Dermis microvascular lymphatic vessel endothelial cell (primary cell): ENCODE measurements at places on chromosomes 3 and 15.

- no peak for DNase-seq
Observed at GRCh38 chr15:74123131-74123429, 7.3 kb upstream of the ISLR2 start.

GRCh38 chr3:86998569-86998968, 7.6 kb upstream of the VGLL3 start:
- no peak for DNase-seq

DNA sequence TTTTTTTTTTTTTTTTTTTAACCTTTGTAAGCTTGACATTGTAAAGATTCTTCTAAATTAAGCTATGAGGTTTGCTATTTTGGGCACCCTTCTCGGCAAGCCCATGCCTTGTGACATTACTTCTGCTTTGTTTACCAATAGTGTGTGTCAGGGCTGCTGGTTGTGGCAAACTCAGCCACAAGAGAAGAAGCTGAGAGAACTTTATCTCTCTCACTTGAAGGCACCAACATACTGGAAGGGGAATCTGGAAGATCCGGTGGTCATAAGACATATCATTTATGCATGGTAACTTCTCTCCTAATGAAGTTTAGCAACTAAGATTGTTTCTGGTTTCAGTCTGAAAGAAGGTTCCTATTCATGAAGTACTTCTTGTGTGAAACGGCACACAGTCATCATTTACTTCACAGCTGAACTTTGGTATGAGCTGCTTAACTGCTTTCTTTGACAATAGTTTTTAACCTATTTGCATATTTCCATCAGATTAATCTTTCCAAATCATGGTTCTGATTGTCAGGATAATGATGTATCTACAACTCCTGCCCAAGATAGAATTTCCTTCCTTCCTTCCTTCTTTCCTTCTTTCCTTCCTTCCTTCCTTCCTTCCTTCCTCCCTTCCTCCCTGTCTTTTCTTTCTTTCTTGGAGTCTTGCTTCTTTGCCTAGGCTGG, 189.3 kb downstream of the NFKBIZ start:
- no peak for DNase-seq

GRCh38 chr3:39181408-39182335, 10.7 kb downstream of the XIRP1 start:
- DNase-seq: no peak

DNA sequence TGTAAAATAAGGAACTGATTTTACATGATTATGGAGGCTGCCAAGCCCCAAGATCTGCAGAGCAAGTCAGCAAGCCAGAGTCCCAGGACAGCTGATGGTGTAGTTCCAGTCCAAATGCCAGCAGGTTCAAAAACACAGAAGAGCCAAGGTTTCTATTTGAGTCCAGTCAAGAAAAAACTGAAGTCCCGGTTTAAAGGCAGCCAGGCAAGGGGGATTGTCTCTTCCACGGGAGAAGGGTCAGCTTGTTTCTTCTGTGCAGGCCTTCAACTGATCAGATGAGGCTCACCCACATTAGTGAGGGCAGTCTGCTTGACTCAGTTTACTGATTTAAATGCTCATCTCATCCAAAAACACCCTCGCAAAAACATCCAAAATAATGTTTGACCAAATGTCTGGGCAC, 246.2 kb downstream of the PLCL2 start:
- no peak for DNase-seq

- DNase-seq: no peak
Observed at GRCh38 chr15:83057696-83058376, 9.2 kb downstream of the BTBD1 start.

- no peak for DNase-seq
Observed at GRCh38 chr3:10162185-10162584, 2.5 kb upstream of the IRAK2 start.

DNA sequence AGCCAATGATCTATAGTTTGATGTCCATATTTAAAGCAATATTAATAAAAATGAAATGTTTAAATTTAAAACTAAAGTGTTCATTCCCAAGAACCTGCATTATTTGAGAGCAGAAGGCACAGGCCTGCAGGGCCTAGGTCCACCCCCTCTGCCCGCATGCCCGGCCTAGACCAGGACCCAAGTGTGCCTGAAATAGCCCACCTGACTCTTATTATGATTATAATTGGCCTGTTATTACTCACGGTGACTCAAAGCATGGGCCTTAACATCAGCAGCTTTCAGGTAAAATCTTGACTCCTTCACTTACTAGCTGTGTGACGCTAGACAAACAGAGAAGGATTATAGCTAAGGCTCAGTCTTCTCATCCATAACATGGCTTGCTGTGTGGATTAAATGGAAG, 128.8 kb downstream of the PLCL2 start:
- DNase-seq: no peak

GRCh38 chr3:3559786-3560185, 239.4 kb upstream of the LRRN1 start:
- no peak for DNase-seq

GRCh38 chr3:53188720-53189119, 27.7 kb downstream of the PRKCD start:
- DNase-seq: no peak

GRCh38 chr3:184508938-184509337, 52.6 kb upstream of the EPHB3 start:
- no peak for DNase-seq

- DNase-seq: no peak
Observed at GRCh38 chr15:95368191-95368590, 962.3 kb upstream of the NR2F2 start.

GRCh38 chr3:191334346-191334893, 4.1 kb upstream of the UTS2B start:
- DNase-seq: no peak

GRCh38 chr3:129697229-129697969, 90.9 kb upstream of the PLXND1 start:
- no peak for DNase-seq

DNA sequence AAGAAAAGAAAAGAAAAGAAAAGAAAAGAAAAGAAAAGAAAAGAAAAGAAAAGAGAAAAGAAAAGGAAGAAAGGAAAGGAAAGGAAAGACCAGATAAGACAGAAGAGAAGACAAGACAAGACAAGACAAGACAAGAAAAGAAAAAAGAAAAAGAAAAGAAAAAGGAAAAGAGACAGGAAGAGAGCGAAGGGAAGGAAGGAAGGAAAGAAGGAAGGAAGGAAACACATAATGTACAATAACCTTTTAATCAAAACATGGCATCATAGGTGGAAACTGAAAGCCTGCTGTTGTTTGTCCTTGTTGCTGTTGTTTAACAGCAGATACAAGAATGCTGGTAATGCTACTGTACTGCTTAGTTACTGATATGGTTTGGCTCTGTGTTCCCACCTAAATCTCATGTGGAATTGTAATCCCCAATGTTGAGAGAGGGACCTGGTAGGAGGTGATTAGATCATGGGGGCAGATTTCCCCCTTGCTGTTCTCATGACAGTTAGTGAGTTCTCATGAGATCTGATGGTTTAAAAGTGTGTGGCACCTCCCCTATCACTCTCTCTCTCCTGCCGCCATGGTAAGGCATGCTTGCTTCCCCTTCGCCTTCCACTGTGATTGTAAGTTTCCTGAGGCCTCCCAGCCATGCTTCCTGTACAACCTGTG, 67.3 kb downstream of the MCF2L2 start:
- DNase-seq: no peak

DNA sequence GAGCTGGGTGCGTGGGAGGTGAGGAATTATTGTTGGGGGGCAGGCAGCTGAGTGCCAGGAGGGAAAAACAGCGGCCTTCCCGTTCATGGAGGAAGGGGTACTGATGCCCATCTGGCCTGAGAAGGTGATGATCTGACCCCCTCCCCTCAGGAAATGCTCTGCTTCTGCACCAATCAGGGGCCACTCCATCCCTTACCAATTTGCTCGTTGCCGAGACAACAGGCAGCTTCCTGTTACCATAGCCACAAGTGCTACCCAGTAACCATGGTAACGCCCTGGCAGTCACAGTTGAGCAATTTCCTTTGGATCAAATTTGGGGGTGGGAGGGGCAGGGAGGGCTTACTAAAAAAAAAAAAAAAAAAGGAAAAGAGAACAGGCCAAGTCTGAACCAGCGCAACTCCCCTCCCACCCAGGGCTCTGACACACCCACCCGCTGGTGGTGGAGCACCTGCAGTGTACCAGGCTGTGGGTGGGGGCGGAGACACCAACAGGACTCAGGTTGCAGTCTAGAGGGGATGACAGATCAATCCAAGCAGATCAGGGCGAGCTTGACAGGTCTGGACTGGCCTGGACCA, 13.7 kb downstream of the CELF6 start:
- peak; percentile 37 for DNase-seq

- DNase-seq: peak; percentile 67
Observed at GRCh38 chr15:47756872-47757271, 39.6 kb downstream of the SEMA6D start.

- no peak for DNase-seq
Observed at GRCh38 chr3:162764808-162765071, 1268.1 kb downstream of the OTOL1 start.

- no peak for DNase-seq
Observed at GRCh38 chr15:73038220-73038619, 14.0 kb upstream of the NEO1 start.

DNA sequence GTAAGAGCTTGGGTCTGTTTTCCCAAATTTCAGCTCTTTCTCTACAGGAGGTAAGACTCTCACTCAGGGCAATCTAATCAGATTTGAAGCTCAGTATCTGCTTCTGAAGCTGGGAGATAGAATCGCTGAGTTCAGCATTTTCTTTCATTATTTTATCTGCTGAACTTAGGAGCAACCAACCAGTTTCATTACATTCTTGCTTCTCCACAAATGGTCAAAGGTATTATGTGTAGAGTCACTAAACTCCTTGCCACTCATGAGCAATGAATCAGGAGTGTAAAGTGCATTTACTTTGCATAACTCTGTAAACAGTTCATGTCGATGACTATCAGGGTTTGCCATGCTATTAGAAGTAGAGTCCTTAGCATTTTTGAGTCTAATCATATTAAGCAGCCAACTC, 249.4 kb downstream of the CHL1 start:
- no peak for DNase-seq

DNA sequence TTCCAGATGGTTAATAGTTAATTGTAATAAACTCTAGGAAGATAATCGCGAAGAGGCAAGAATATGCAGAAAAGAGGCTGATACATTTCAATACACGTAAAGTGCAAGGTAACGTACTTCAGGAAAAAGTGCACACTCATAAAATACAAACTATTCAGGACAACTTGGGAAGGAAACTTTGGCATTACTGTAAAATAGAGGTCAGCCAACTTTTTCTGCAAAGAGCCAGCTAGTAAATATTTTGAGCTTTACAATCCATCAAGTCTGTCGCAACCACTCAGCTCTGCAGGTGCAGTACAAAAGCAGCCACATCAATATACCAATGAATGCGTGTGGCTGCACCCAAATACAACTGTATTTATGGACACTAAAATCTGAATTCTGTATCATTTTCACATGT, 51.6 kb upstream of the THUMPD3 start:
- no peak for DNase-seq

- no peak for DNase-seq
Observed at GRCh38 chr15:51444112-51444511, 102.7 kb downstream of the GLDN start.

DNA sequence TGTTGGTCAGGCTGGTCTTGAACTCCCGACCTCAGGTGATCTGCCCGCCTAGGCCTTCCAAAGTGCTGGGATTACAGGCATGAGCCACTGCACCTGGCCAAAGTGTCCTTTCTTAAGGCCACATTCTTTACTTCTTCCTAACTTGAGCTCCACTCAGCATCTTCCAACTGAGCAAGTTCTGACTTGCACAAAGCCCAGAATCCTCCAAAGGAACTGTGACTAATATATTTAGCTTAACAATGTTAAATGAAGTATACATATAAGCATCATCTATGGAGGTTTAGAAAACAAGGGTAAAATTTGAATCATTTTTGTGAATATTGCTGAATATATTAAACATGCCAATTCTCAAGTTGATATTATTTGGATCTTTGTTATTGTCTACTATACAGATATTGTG, 93.7 kb downstream of the SHQ1 start:
- DNase-seq: no peak

DNA sequence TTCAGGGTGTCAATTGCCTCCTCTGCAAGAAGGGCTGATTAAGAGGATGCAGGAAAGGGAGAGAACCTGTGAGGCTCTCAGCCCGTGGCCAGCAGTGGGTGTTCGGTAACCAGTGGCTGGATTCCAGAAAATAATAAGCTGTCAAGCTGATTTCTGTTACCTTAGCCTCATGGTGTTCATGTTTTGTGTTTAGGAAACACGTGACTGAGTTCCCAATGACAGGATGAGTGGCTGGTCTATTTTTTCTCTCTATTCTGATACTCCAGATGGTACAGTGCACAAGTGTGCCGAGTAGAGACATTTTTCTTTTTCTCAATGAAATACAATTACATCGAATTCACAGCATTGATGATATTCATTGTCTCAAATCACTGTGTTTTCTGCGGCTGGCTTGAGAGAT, 43.6 kb downstream of the EDEM1 start:
- no peak for DNase-seq

DNA sequence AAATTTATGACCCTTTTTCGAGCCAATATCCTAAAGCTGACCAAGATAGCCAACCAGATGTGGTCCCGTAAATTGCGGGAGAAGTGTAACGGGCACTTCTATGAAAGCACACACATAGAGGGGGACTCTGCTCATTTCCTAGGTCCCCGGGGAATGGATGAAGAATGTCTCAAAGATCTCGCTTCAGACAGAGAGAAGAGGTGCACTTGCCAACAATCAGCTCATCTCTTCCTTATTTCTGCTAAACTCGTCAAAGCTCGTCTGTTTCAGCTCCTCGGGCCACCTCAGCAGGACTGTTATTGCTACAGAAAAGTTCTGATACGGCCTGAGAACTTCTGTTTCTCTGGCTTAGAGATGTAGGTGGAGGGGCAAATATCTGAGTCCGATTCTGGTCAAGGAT, 71.8 kb downstream of the TM2D3 start:
- no peak for DNase-seq

- no peak for DNase-seq
Observed at GRCh38 chr15:66163553-66163952, 90.0 kb downstream of the MEGF11 start.

DNA sequence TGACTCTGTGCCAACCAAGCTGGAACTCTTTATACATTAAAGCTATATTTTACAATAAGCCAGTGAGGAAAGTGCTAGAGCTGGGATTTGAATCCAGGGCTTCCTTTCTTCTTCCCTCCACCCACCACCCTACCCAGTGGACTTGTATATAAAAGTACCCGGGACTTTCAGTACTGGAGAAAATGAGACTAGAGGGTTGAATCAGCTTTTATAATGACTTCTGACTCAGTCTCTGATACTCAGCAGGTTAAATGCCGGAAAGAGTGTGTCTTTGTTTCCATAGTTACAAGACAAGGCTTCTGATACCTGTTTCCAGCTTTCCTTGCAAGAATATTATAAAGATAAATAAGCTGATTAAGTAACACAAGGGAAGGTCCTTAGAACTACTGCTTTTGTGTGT, 80.9 kb downstream of the FRMD4B start:
- DNase-seq: no peak

- no peak for DNase-seq
Observed at GRCh38 chr3:72727726-72728125, 120.5 kb downstream of the SHQ1 start.

- no peak for DNase-seq
Observed at GRCh38 chr15:96431786-96432185, 101.3 kb downstream of the NR2F2 start.
